ENCODE measurements at places on chromosomes 11 and 22.
A peak's percentile ranks its signal among the peaks of the same experiment; 100 is the strongest.

DNA sequence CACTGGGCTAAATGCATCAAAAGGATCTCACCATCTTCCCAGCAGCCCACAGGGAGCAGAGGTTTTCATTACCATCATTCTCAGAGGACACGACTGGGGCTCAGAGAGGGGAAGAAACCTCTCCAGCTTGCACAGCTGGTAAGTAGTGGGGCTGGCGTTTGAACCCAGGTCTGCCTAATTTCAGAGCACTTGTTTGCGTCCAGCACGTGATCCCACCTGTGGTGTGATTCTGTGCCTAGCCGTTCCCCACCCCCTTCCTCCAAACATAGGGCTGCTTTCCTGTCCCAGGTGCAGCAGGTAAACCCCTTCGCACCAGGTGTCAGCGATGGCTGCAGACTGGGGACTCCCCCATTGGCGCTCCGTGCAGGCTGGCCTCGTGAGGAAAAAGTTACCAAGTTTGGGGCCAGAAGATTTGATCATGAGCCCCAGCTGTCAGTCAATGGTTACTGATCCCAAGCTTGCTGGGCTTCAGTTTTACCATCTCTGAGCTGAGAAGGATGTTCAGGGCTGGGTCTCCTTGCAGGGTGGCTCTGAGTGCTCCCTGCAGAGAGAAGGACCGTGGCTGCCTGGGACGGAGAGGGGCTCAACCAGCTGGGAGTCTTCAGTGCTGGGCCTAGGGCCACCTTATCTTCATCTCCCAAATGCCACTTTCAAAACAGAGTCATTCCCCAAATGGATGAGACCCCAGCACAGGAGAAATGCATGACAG, 445.6 kb downstream of the TBC1D22A start:
- no peak for DNase-seq

DNA sequence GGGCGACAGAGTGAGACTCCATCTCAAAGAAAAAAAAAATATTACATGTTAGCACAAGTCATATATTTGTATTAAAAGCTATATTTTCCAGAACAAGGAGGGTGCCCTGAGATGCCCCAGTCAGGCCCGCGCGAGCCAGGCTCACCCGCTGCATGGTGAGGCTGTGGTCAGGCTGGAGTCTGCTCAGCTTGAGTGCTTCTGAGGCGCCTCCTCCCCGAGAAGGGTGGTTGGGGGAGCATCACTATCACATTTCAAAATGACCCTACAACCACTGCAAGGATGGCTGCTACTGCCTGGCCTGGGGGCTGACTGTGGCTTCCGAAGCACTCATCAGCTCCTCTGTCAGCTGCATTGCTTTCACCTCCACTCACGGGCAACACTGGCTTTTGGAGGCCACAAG, 77.1 kb downstream of the SCUBE1 start:
- DNase-seq: no peak

DNA sequence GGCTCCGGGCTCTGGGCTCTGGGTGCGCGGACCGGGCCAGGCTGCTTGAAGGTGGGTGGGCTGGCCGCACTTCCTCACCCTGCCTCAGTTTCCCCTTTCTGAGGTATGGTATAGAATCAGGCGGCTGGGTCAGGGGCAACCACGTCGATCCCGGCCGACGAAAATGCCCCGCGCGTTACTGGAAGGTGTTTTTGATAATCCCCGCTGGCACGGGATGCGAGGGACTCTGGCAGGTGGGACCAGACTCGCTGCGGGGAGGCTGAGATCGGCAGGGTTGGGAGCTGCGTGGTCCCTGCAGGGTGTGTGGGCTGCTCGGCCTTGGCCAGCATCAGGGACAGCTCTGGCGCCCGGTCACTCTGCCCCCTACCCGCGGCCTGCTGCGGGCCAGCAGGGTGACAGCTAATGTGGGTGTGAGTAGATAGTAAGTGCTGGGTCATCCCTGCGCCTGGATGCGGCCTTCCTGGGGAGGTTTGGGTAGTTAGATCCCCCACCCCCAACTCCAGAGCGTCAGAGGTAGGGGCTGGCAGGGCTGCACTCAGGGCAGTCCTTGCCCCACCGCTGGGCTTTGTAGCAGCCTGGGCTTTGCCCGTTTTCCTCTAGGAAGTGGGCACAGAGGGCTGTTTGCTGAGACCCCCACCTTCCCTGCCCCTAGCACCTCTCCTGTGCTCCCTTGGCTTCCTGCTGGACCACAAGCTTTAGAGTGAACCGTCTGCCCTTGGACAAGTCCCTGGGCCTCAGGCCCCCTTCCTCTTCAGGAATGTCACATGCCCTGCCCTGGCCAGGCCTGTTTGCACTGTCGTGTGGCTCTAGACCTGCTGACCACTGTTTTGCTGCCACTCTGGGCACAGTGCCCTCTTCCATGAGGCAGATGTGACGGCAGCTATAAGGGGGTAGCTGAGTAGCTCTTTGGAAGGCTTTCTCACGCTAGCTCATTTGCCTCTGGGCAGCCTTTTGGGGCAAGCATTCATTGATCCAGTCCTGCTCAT, 579 bp downstream of the TANGO2 start:
- no peak for DNase-seq

DNA sequence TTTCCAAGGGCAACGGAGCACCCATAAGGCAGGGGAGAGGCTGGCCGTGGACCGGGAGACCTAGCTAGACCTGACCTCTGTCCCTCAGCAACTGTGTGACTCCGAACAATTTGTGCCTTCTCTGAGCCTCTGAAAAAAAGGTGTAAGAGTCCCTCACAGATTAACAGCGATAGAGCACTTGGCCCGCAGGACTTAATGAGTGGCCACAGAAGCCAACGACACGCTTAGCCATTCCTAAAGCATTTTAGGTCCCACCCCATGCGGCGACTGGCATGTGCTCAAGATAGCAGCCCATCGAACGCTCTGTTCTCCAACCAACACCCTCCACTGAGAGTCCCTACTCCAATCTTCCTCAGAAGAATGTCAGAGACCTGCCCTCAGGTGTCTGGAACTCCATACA, 1.5 kb downstream of the SULT4A1 start:
- no peak for DNase-seq

DNA sequence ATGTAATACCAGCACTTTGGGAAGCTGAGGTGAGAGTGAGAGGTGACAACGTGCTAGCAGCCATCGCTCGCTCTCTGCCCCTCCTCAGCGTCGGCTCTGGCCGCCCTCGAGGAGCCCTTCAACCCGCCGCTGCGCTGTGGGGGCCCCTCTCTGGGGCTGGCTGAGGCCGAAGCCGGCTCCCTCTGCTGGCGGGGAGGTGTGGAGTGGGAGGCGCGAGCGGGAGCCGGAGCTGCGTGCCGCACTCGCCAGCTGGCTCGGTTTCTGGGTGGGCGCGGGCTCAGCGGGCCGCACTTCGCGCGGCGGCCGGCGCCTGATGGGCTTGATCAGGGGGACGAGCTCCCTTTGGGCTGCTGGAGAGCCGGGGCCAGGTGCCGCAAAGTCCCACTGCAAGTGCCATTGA, 98.9 kb upstream of the UBASH3B start:
- DNase-seq: no peak

DNA sequence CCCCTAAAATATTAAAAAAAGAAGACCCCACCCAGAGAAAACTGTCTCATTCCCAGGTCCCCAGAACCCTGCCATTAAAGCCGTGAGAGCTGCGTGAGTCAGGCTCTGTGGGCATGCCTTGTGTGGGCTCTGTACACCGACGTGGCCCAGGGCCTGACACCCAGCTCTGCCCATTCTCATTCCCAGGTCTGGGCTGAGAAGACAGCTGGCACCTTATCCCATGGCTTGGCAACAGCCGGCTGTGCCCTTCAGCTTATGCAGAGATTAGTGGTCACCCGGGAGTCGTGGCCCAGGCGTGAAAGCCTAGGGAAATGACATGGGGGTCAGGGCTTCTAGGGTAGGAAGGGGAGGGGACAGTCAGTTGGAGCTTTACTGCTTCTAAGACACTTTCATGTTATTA, 31.9 kb downstream of the OTOG start:
- DNase-seq: no peak

- no peak for DNase-seq
Observed at GRCh38 chr11:116601814-116602636, 170.8 kb downstream of the BUD13 start.

DNA sequence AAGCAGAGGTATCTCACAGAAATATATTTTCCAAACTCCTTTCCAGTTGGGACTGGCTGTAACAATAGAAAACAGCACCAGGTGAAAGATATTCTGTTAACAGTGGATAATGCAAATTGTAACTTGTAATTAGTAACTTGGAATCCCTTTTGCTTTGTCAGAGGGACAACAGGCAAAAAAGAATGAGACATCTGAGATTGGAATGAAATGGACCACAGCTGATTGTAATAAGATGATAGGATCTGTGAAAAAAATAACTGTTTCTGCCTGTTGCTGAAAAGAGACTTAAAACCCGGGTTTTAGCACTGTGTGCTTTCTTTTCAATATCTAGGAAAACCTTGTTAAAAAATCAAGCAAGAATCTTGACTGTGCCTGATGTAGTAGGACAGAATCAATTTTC, 655.7 kb downstream of the METTL15 start:
- DNase-seq: no peak

DNA sequence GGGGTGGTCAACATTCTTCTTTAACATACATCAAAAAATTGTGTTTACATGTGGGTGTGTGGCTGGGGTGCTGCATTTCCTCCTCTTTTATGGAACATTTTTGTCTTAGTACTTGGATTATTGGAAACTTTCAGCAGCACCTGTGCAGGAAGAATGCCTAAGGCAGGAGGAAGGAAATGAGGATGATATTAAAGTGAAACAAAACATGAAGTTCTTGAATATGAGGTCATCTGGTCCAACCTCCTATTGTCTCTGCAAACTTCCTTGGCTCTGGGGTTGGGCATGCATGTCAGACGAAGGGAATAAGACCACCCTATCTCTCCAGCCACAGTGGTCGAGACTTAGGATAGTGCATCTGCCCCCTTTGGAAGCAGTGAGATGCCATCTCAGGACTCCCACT, 20.6 kb upstream of the OR9Q1 start:
- DNase-seq: no peak

GRCh38 chr11:124577716-124578427, 8.1 kb downstream of the OR8A1 start:
- DNase-seq: no peak

- DNase-seq: no peak
Observed at GRCh38 chr11:8090756-8091155, 9.7 kb downstream of the TUB start.

DNA sequence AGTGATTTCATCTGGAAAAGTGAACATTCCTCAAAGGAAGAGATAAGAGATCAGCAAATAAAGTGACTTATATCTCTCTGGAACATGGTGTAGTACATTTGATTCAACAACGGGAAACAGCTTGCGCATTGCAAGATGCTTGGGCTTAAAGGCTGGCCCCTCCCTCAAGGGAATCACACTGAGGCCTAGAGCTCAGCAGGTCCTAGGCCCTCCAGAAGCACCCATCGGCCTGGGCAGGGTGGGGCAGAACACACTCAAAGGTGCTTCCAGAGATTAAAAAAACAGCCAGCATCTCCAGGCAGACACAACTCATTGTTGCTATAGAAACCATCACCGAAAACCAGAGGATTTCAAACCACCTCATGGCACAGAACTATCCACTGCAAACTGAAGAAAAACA, 69.0 kb upstream of the ARFGAP3 start:
- no peak for DNase-seq

DNA sequence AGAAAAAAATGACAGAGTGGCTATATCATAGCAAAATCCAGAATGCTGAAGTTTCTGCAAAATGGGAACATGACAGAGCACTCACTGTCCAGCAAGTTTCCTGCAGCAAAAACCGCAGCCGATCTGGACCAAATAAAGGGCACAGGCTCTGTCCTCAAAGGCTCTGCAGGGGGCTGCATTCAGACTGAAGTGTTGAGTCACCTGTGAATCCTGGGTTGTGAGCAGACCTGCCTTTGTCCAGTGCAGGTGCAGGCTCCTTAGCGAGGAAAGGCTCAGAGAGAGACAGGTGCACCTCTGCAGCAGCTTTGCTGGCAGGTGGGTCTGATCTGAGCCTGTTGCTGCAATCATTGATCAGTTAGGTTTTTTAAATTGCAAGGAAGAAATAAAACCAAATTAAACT, 29.3 kb upstream of the NFAM1 start:
- peak; percentile 78 for DNase-seq

GRCh38 chr11:122226810-122227379, 110.9 kb upstream of the BLID start:
- DNase-seq: no peak

GRCh38 chr11:117906710-117907109, 22.5 kb downstream of the TMPRSS13 start:
- no peak for DNase-seq

DNA sequence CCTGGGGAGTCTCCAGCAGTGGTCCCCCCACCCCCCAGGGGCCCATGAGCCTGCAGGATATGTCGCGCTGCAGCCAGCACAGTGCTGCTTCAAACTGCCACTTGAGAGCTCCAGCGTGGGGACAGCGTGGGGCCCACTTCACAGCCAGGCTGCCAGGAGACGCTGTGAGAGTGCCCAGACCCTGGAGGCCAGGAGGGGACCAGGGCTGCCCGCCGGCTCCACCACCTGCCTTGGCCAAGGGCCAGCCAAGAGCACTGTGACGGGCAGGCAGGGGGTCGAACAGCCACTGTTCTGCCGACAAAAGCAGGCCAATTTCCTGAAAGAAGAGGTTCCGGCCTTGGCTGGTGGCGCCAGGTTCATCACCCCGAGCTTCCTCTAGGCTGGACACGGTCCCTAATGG, 60.2 kb downstream of the FLRT1 start:
- no peak for DNase-seq

Data from NCI-H510A treated with DMSO at 0.1 percent for 48 hours (cell line).